ENCODE measurements at places on chromosomes 2 and 18.
A peak's percentile ranks its signal among the peaks of the same experiment; 100 is the strongest.

DNA sequence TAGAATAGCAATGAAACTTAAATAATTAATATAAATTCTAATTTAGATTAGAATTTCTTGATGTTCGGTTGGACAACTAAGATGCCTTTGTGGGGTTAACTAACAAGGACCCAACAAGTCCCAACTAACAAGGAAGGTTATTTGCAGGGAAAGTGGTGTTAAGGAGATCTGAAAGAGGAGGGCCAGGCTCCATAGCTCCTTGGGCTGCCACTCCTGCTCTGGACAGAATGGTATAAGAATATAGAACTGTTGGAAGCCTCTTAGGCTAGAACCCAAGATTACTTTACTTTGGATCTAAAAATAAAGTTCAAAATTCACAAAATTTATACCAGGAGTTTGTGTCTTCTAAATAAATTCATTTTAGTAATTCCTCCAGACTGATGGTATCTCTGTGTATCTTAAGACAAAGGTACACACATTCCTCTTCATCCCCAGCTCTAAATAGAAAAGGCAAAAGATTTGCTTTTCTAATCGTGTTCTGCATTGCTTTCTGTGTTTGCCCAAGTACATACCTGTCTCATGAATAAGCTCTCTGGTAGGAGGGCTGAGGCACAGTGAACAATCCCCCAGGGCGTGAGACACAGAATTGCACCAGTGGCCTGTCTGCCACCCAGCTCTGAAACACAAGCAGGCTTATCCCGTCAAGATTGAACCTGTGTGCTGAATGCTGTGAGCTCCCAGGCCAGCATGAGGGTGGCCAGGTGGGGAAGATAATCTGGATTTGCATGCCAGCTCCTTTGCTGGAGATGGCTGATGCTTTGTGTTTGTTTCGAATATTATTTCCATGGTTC lies 176.0 kb downstream of the ACKR3 start:
- DNase-seq, result peak; percentile 91

- no peak for DNase-seq
Observed at GRCh38 chr2:229376866-229377265, 105.8 kb upstream of the PID1 start.

- peak; percentile 29 for DNase-seq
Observed at GRCh38 chr18:2111456-2111855, 459.8 kb downstream of the METTL4 start.

- DNase-seq, result no peak
Observed at GRCh38 chr2:234202601-234203000, 152.1 kb downstream of the SPP2 start.

DNA sequence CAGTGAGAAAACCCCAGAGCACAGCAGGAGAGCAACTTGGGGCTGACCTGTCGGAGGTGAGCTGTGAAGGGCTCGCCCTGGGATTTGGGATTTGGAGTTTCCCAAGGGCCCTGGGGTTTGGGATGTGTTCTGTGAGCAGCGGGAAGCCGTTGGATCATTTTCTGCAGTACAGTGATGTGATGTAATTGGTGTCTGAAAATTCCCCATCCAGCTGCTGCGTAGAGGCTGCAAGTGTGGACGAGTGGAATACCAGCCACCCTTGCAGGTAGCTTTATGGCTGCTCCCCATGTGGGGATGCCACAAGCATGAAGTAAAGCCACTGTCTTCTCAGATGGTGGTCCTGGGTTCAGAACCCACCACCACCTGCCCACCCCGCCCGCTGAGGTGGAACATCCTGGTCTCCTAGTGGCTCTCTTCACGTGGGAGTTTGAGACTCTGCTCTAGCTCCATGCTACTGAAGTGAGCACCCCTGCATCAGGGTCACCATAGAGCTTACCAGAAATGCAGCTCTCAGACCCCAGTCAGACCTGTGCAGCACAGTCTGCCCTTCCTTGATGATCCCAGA lies 15.0 kb downstream of the IMPA2 start:
- DNase-seq, result no peak

GRCh38 chr2:233706720-233707119 lies 6.0 kb upstream of the UGT1A5 start:
- DNase-seq, result peak; percentile 79

DNA sequence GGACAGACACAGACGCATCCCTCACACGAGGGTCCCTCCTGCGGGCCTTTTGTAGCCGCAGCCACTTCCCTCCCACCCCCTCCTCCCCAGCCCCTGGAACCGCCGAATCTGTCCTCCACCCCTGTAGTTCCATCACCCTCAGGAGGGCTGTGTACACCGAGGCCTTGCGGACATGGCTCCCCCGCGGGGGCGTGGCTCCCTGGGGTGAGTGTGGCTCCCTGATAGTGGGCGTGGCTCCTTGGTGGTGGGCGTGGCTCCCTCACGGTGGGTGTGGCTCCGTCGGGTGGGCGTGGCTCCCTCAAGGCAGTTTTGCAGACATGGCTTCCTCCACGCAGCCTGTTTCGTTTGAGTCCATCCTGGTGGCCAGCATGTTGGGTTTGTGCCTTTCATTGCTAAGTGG lies 420.7 kb upstream of the SALL3 start:
- no peak for DNase-seq

DNA sequence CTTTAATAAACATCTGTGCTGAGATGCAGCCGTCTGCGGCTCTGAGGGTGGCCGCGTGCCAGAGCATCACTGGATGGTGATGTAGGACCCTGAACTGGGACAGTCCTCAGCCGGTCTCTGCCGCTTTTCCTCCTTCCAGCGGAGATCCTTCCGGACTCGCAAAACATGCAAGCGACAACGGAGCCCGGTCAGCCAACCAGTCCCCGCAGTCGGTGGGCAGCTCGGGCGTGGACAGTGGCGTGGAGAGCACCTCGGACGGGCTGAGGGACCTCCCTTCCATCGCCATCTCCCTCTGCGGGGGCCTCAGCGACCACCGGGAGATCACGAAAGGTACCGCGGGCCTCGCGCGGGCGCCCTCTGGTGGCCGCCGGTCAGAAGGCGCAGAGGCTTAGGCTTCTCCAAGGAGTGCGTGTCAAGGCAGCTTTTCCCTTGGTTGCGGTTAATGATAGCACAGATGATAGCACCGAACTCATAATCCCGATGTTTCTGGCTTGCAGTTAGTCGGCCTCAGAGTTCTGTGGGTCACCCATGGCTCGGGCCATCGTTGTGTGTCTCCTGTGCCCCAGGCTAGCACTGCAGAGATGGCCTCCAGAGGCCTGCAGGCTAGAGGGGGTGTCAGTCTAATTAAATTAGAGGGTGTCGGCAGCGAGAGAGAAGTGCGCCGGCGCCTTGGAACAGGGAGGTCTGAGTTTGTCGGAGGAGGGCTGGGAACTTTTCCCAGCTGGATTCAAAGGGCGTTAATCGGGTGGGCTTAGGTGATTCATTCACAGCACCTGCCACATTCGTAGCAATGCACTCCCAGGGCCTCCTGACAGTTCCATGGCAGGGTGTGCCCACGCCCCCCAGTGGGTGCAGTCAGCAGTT lies 38.5 kb downstream of the LPIN1 start:
- DNase-seq, result peak; percentile 71

GRCh38 chr2:104654811-104655210 lies 199.1 kb upstream of the POU3F3 start:
- no peak for DNase-seq

- no peak for DNase-seq
Observed at GRCh38 chr18:8767340-8767739, 62.0 kb downstream of the MTCL1 start.

DNA sequence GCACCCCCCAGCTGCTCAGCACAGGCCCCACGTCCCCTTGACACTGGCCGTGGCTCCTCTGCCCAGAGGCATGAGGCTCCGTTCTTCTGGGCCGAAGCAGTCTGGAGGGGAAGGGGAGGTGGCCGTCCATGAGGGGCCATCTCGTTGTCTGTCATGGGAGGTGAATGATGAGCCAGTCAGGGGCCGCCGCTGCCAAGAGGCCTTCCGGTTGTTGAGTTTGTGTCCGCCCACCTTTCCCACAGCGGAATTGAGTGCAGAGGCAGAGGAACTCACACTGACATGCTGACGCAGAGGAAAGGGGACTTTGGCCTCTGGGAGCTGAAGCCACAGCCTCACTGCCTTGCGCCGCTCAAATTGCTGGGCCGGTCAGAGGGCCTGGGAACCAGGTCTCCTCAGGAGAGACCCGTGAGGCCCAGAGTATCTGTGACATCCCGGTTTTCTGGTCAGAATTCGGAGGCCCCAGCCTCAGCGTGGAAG lies 268.4 kb downstream of the ATAD2B start:
- DNase-seq, result no peak

- DNase-seq, result no peak
Observed at GRCh38 chr2:191860760-191861466, 14.0 kb upstream of the CAVIN2 start.

- no peak for DNase-seq
Observed at GRCh38 chr2:195513119-195513518, 143.9 kb upstream of the SLC39A10 start.

DNA sequence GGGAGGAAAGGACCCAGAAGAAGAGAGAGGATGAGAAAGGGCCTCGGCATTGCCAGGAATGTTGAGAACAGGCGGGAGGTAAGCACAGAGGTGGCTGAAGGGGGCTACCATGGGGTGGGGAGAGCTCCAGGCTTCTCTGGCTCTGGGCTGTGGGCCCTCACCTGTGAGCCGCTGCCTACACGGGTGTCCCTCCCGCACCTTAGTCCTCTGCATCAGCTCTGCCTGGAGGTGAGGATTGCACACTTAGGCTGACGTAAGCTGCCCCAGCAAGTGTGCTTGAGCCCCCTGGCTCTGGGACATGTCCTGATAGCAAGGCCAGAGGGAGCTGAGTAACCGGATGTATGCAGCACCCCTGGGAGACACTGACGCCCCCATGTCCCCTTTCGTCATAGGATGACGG lies 33.9 kb downstream of the TMEM18 start:
- no peak for DNase-seq

DNA sequence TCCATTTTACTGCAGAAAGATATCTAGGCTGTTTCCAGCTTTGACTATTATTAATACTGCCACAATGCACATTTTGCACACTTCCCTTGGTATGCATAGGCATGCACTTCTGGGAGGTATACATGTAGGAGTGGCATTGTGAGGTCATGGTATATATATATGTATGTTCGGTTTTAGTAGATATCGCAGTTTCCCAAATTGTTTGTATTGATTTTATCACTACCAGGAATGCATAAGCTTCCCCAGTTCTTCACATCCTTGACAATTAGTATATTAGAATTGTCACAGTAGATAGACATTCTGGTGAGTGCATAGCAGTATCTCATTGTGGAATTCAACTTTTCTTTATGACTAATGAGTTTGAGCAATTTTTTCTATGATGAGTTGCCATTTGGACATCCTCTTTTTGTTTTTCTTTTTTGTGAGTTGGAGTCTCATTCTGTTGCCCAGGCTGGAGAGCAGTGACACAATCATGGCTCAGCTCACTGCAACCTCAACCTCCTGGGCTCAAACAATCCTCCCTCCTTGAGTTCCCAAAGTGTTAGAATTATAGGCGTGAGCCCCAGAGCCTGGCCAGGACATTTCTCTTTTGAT lies 4.2 kb upstream of the GRB14 start:
- peak; percentile 42 for DNase-seq

GRCh38 chr2:82224301-82224940 lies 1919.9 kb upstream of the LRRTM1 start:
- no peak for DNase-seq

GRCh38 chr2:8176887-8177286 lies 505.0 kb upstream of the ID2 start:
- DNase-seq, result no peak

DNA sequence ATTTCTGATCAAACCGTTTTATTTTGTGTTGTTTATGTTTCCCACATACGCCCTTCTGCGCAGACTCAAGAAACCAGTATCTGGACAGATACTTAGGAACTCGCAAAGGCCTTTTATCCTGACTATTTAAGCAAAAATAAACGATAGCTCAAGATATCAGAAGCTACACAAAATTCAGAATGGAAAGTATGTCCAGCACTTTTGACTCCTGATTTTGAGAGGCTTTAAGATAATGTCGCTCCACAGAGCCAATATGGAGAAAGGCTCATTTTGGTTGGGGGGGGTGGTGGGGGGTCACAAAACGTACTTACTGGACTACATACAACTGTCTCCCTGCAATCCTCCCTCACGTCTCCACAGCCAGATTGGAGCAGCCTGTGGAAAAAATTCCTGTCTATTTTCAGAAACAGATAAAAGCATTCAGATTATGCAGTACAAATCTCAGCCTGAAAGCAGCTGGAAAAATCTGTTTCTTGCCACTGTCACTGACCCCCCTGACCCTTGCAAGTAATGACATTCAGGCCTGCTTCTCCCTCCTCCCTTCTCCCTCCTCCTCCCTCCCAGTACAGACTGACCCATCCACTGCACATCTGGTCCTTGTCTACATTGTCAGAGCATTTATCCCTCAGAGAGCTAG lies 34.9 kb upstream of the LCLAT1 start:
- peak; percentile 41 for DNase-seq

DNA sequence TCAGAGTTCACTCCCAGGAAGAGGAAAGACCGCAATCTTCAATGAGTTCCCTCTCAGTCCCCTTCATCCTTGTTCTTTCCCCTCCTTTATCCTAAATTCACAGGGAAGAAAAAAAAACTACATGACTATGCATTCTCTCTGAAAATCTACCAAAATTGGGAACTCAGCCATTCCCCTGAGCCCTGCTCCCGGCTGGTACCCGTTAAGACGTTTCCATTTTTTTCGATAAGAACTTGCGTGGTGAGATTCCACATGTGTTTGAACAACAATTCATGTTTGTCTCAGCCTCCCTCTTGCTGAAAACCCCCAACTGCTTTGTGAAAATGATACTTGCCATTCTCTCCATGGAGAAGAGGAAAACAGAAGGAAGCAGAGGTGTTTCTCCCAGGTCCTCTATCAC lies 318.7 kb upstream of the ID2 start:
- no peak for DNase-seq

DNA sequence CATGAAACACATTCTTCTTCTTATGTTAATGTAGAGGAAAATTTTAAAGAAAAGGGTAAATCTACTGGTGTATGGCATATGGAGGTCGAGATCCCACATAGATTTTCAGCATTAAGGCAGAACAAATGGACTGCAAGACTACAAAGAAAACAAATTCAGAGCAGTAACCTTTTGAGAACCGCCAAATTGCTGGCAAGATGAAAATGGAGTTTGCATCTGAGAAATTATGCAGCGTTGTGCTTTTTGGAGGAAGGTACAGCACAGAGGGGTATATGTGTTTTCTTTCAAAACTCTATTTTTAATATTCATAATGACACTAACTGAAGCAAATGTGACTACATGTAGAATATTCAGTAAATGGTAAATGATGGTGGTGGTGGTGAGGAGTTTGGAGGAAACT lies 59.0 kb upstream of the PARD3B start:
- no peak for DNase-seq

DNA sequence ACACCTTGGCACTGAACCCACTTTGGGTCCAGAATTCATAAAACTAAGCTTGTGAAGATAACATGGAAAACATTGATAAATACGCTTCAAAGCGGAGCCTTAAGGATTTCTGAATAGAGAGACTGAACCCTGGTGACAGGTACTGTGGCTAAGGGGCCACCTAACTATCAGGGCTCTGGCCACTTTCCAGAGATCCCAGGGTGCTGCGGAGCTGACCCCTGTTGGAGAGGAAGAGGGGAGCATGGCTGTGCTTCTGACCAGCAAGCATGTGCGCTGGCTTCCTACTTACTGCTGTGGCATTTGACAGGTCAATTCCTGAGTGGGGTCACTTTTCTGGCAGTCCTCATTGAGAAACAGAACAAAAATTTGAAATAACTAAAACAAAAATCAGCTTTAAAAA lies 228.3 kb downstream of the NAPG start:
- no peak for DNase-seq

GRCh38 chr2:231854616-231855125 lies 68.4 kb downstream of the COPS7B start:
- no peak for DNase-seq

GRCh38 chr2:203730883-203731282 lies 24.4 kb downstream of the CD28 start:
- no peak for DNase-seq

- no peak for DNase-seq
Observed at GRCh38 chr2:7007488-7007845, 90.3 kb downstream of the RNF144A start.

Data from adipocyte (in vitro differentiated cells).